HTR-8/SVneo (cell line): ENCODE measurements at places on chromosomes 7 and 10.

DNA sequence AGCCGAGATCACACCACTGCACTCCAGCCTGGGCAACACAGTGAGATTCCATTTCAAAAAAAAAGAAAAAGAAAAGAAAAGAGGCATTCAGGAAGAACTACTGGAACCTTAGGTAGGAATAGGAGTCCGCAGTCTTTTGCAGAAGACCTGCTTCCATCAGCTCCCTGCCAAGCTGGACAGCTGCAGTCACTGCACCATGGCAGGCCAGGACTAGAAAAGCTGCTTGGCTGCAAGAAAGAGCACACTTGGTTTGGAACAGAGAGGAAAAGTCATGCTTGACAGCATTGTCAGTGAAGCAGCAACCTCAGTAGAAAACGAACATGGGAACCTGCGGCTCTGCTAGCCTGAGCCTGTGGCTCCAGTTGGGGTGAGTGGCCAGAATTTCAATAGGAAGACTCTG, 104.3 kb downstream of the MARCHF5 start:
- DNase-seq: no peak

GRCh38 chr10:2038036-2038435, 300.7 kb upstream of the ADARB2 start:
- DNase-seq: no peak

- no peak for DNase-seq
Observed at GRCh38 chr7:134966691-134967090, 19.6 kb upstream of the AGBL3 start.

DNA sequence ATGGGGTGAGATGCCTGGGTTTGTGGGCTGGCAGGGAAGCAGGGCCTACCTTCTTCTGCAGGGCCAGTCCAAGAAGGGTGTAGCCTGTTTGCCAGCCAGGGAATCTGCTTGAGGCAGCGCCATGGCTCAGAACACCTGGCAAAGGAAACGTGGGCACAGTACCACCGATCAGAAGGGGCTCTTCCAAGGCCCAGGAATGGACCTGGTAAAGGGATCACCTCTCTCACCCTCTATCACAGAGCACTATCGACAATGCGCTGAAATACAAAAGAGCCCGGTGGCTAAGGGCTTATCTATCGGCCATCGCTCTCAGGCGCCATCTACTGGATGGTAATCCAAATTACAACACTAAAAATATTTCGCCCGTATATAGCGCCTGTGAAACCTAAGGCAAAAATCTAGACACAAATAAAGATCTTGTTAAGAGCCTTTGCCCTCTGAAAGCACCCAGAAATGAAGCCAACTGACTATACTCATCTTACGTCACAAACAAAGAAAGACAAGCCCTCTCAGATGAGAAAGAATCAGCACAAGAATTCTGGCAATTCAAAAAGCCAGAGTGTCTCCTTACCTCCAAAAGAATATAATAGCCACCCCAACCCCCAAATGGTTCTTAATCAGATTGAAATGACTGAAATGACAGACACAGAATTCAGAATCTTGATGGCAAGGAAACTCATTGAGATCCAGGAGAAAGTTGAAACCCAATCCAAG, 217.8 kb upstream of the HPS1 start:
- no peak for DNase-seq

- DNase-seq: no peak
Observed at GRCh38 chr10:8066124-8066523, 11.6 kb downstream of the GATA3 start.

DNA sequence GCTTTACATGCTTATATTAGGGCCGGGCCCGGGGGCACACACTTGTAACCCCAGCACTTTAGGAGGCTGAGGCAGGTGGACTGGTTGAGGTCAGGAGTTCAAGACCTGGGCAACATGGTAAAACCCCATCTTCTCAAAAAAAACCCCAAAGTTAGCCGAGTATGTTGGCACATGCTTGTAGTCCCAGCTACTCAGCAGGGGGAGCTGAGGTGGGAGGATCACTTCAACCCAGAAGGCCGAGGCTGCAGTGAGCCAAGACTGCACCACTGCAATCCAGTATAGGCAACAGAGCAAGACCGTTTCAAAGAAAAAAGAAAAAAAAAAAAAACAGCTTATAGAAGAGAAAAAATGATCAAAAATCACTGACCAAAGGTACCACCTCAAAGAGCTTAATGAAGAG, 63.1 kb downstream of the AMZ1 start:
- DNase-seq: no peak

DNA sequence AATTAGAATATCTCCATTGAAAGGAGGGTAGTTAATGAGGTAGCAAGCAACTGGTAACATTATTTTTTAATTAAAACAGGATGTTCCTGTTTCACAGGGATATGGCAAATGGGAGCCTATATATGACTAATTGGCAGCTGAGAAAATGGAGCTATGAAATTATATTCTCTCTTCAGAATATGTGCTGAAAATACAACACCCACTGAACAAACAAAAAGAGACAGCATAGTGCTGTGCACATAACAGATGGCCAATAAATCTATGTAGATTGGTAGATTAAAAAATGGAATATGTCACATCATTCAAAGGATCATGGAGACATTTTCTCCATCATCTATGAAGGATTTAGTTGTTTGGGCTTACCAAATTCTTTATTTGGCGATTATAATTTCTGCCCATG, 362.0 kb downstream of the GPR37 start:
- no peak for DNase-seq

- no peak for DNase-seq
Observed at GRCh38 chr10:4672201-4672600, 153.8 kb upstream of the AKR1E2 start.

DNA sequence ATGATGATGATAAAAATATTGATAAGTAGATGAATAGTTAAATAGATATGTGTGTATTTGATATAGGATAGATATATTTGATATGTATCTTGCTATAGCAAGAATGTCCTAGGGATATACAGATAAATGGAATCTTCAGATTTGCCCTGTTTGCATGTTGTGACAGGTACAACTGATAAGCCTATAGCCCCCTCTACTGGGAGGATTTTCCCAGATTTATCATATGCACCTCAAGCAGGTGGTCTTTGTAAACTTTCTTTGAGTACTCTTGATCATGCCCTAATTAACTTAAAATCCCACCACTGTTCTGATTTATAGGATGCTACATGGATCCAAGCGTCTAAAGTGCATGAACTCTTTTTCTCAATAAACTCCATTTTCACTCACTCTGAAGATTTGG, 1050.7 kb downstream of the SORCS3 start:
- DNase-seq: no peak

- DNase-seq: no peak
Observed at GRCh38 chr10:118734475-118734874, 20.3 kb downstream of the CACUL1 start.

DNA sequence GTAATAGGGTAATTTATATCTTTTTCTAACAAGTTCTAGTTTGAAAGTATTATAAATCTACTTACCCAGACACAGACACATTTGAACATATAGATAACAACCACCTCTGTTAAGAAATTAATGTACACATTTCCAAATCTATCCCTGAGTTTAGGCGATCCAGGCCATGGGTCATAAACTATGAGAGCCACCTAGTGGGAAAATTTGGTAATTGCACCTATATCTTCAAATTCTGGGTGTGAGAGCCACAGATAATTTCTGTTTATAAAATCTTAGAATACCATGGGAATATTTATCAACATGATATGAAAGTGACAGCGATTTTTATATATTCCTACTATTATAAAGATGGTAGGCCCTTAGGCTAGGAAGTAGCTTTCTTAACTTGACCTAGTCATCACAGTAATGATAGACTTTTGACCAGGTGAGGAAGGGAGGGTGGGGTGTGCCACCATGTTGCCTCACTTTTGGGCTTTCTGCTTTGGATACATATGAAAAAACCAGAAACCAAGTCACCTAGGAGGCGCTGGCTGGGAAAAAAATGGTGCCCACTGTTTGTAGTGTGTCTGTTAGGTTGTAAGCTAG, 8.0 kb upstream of the EPHA1 start:
- peak; percentile 49 for DNase-seq

- no peak for DNase-seq
Observed at GRCh38 chr7:20440472-20441105, 109.9 kb downstream of the ITGB8 start.

DNA sequence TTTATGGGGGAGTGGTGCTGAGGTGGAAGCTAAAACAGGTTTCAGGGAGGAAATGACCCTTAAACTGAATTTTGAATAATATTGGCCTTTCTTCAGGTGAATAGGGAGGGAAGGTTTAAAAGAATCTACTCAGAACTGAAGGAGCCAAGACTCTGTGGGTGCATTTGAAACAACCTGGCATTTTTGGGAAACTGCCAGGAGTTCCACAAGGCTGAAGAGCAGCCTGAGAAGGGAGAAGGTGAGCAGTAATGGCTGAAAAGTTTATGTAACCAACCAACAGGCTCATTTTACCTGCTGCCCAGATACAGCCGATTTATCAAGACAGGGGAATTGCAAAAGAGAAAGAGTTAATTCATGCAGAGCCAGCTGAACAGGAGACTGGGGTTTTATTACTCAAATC, 4.0 kb upstream of the PANK1 start:
- DNase-seq: no peak

- DNase-seq: no peak
Observed at GRCh38 chr7:140230516-140230860, 53.7 kb upstream of the KDM7A start.

DNA sequence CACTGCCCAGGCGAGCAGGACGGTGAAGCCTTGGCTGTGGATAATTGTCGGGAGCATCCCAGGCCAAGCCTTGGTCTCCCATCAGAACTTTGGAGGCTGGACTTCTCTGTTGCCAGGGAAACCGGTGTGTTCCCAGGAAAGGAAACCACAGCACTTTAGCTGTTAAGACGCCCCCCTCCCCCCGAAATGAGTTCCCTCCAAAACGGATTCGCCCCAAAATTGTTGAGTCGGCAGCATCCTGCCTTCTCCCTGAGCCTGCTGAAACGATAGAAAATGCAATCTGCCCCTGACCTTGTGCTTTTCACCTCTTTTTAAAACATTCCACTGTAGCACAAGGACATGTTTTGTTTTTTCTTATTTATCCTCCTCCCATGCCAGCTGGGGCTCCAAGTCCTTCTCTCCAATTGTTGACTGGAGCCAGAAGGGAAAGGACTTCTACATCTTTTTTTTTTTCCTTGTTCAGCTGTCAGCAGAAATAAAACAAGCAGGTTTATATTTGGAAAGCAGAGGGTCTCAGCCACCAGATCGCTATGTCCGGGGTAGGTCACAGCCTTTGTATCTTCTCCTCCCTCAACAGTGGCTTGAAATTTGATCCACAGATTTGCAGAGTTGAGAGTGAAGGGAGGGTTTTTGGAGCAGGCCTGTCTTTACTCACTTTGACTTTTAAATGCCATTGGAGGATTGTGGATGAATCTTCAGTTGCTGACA, 116.5 kb downstream of the ZMIZ1 start:
- DNase-seq: peak; percentile 35

DNA sequence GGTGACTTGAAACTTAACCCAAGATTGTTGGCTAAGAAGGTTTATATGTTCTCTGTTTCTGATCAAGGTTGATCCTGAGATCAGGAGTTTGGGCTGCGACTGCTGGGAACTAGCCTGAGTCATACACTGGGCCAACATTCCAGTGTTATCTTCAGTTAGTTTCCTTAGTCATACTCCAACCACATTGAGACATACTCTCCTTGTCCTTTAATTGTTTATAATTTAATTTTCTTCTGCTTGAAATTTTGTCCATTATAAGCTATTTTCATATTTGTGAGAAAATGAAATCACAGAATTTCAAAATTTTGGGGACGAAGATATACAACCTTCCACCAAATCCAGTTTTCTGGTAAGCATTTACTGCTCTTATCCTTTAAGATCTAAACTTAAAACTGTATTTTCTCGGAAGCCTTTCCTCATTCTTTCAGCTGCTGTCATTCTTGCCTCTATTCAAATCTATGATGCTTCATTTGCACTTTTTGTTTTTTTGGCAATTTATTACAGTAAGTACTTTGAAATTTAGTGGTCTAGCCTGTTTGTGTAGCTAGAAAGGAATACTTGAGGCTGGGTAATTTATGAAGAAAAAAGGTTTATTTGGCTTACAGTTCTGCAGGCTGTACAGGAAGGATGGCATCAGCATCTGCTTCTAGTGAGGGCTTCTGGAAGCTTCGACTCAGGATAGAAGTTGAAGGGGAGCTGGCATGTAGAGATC, 63.4 kb upstream of the POT1 start:
- peak; percentile 25 for DNase-seq

- no peak for DNase-seq
Observed at GRCh38 chr7:87100326-87100725, 40.9 kb upstream of the ELAPOR2 start.

- DNase-seq: no peak
Observed at GRCh38 chr7:157469181-157470016, 132.6 kb downstream of the DNAJB6 start.

DNA sequence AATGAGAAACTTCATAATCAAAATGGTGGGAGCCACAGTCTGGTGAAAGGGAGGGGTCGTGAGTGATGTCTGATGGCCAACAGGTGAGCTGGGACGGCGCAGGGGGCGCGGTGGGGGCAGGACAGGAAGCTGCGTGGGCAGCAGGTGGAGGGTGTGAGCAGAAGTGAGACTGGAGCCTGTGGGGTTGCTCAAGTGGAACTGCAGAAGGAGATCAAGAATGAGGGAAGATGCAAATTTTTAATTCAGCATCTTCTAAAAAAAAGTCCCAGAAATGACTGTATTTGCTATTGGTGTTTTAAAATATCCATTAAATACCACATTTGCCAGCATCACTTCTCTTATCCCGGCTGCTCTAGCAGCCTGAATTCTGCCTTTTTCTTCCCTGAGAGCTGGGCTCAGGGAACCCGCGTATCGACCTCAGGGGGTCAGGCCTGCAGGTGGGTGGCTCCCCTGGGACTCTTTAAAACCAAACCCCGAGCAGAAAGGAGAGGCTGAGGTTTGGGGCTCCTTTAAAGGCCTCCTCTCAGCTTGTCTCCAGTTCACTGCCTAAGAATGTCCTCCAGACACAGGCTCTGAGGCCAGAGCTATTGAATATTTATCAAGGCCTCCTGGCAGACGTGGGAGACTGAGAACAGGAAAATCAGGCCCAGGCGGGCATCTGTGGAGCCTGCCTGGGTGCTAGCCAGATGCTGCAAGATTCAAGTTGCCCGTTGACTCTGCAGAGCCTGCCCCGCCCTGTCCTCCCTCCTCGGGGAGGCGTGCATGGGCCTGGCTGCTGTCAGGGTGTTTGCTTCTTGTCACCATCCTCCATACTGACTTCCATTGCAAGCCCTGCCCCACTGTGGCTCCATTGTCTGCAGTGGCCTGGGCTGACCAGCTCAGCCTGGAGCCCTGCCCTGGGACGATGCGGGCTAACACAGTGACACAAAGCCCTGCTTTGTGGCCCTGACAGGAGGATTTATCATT, 53.9 kb downstream of the SYPL1 start:
- no peak for DNase-seq

GRCh38 chr10:69062901-69063300, 25.0 kb upstream of the SRGN start:
- no peak for DNase-seq

- no peak for DNase-seq
Observed at GRCh38 chr7:37150180-37150579, 298.5 kb downstream of the ELMO1 start.

DNA sequence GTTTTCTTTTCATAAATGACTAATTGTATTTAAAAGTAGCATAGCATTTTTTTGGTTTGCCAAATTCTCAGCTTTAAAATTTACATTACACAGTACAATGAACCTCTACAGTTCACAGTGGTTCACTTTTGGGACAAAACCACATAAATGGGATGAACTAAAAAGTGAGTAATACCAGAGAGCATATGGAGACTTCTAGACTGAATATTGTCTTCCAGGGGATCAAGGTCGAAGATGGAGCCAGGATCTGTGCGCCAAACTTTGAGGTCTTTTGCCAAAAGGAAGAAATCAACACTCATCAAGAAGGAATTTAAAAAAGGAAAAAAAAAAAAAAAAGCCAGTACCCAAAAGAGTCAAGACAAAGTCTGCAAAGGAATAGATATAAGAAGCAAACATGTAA, 87.5 kb downstream of the NEBL start:
- no peak for DNase-seq
